ENCODE measurements at places on chromosomes 4 and X. TPM values are rescaled to one million over a fixed set of nuclear protein-coding genes. Genes with fewer than 3 reads are reported as not detected.
A peak's percentile ranks its signal among the peaks of the same experiment; 100 is the strongest.

- H3K4me1 ChIP-seq: peaks cover 4% of the 10 kb centered on the region
- peaks cover 100% of the 10 kb centered on the region for H3K27me3 ChIP-seq
- H3K27ac ChIP-seq: no peak overlapping the region
Measured at GRCh38 chr4:173520921-173521466, 9.0 kb downstream of the HAND2 start.

The CENPVL2 gene
- total RNA-seq: not detected

The KCNE5 gene
- not detected for total RNA-seq

GRCh38 chr4:13329340-13329850, 154.7 kb downstream of the RAB28 start:
- H3K27ac ChIP-seq: no peak overlapping the region
- no peaks in the 10 kb centered on the region for H3K36me3 ChIP-seq
- no peaks in the 10 kb centered on the region for H3K4me1 ChIP-seq
- DNase-seq: no peak
- no peak overlapping the region for H3K4me3 ChIP-seq

The ABCG2 gene
- 4.6 TPM for total RNA-seq

DNA sequence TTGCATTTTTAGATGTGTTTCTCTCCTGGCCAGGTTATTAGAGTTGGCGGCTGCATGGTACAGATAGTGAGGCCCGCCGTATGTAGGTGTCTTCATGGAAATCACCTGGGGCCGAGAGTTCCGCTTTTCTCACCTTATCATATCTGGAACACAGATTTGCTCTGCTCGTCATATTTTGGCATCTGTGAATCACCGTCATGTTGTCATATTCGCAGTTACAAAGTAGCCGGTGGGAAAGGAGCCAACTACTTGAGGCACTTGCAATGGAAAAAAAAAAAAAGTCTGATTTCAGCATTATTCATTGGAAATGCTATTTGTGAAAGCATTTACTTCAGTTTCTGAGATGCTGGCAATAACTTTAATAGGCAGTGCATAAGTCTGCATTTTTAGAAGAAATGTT, 1715.2 kb upstream of the TENM3 start:
- H3K36me3 ChIP-seq: no peaks in the 10 kb centered on the region
- H3K27ac ChIP-seq: no peak overlapping the region
- no peak overlapping the region for H3K4me3 ChIP-seq
- DNase-seq: no peak

- H3K4me3 ChIP-seq: peak overlapping the region; percentile 65
- H3K4me1 ChIP-seq: peaks cover 27% of the 10 kb centered on the region
- H3K27me3 ChIP-seq: no peaks in the 10 kb centered on the region
Measured at GRCh38 chrX:120309873-120310705, 1.2 kb downstream of the TMEM255A start.

- peak overlapping the region; percentile 7 for H3K27ac ChIP-seq
- no peak for DNase-seq
- H3K27me3 ChIP-seq: no peaks in the 10 kb centered on the region
- no peak overlapping the region for H3K4me3 ChIP-seq
- H3K4me1 ChIP-seq: peaks cover 41% of the 10 kb centered on the region
Measured at GRCh38 chrX:3697701-3698279, 15.7 kb downstream of the PRKX start.

The NOX1 gene
- not detected for total RNA-seq

- H3K27ac ChIP-seq: no peak overlapping the region
- no peak overlapping the region for H3K4me3 ChIP-seq
- H3K36me3 ChIP-seq: no peaks in the 10 kb centered on the region
- no peak for DNase-seq
- no peaks in the 10 kb centered on the region for H3K27me3 ChIP-seq
- peaks cover 6% of the 10 kb centered on the region for H3K4me1 ChIP-seq
Measured at GRCh38 chrX:44432641-44433040, 89.2 kb upstream of the EFHC2 start.

The SYTL4 gene
- 5.4 TPM for total RNA-seq

GRCh38 chrX:75229774-75230173, 44.1 kb upstream of the UPRT start:
- no peaks in the 10 kb centered on the region for H3K4me1 ChIP-seq
- no peaks in the 10 kb centered on the region for H3K27me3 ChIP-seq
- H3K36me3 ChIP-seq: no peaks in the 10 kb centered on the region
- no peak for DNase-seq
- no peak overlapping the region for H3K27ac ChIP-seq

- H3K27ac ChIP-seq: no peak overlapping the region
- no peaks in the 10 kb centered on the region for H3K27me3 ChIP-seq
- DNase-seq: no peak
- peaks cover 7% of the 10 kb centered on the region for H3K4me1 ChIP-seq
Measured at GRCh38 chr4:79623021-79623870, 215.2 kb upstream of the GK2 start.

DNA sequence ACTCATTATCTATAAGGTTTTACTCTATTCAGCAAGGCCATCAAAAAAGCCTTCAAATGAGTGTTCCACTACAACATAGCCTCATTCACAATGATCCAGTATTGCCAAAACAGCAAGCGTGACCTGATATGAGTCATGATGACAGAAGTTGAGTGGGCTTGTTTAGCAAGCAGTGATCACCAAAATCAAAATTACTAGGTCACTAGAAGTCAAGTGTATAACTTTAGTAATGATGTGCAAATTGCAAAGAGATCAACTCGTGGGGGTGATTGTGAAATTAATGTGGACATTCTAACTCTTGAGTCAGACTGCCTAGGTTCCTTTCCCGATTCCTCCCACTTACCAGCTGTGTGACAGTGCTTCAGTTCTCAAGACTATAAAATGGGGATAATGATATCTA, 124.5 kb downstream of the CHM start:
- no peak for DNase-seq
- no peaks in the 10 kb centered on the region for H3K27me3 ChIP-seq
- H3K4me1 ChIP-seq: no peaks in the 10 kb centered on the region

The ACOT9 gene
- 30.9 TPM for total RNA-seq

The CXorf49 gene
- total RNA-seq: not detected

- H3K27me3 ChIP-seq: no peaks in the 10 kb centered on the region
- H3K36me3 ChIP-seq: no peaks in the 10 kb centered on the region
- DNase-seq: no peak
- H3K4me3 ChIP-seq: no peak overlapping the region
- H3K4me1 ChIP-seq: no peaks in the 10 kb centered on the region
- H3K27ac ChIP-seq: no peak overlapping the region
Measured at GRCh38 chr4:43316813-43317212, 424.3 kb downstream of the GRXCR1 start.

DNA sequence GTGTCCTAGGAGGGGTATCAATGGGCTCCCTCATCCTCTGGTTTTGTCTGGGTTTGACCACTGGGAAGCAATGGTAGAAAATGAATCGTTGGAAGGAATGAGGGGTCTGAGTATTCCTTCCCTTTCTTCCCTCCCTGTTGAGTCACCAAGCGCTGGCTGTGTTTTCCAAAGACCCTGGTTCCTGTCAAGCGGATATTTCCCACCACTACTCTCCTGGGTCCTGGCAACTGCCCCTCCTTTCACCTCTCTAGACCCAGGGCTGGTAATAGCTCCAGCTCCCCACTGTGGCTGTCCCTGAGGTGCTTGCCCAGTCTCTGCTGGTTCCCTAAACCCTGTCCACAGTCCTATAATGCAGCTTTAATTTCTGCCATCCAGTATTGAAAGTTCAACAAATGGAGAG, 22.2 kb downstream of the SMIM43 start:
- H3K27ac ChIP-seq: no peak overlapping the region
- no peaks in the 10 kb centered on the region for H3K4me1 ChIP-seq
- no peaks in the 10 kb centered on the region for H3K27me3 ChIP-seq
- no peak overlapping the region for H3K4me3 ChIP-seq
- no peaks in the 10 kb centered on the region for H3K36me3 ChIP-seq

The SHISA3 gene
- total RNA-seq: 0.18 TPM

DNA sequence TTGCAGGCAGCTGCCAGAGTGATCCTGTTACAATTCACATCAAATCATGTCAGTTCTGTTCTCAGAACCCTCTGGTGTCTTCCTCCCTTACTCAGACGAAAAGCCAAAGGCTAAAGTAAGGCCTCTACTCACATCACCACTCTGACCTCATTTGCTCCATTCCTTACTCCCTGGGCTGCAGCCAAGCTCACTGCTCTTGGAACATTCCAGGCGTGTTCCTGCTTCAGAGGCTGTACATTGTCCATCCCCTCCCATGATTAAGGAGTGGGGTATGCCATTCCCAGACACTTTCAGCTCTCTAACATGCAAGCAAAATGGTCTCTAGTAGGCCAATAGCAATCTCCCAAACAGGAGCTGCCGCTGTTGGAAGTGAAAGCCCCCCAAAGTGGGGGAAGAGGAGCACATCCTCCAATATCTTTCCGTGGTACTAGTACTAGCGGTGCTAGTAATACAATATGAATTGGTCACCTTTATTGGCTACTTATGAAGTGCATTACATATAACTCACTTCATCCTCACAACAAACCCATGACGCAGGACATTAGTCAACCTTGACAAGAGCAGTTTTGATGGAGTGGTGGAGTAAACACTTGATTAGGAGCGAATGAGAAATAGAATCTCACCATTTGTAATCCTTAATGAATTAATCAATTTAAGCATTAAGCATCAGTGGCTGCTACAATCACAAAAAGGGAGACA, 15.0 kb downstream of the GAB3 start:
- peaks cover 77% of the 10 kb centered on the region for H3K4me1 ChIP-seq
- no peaks in the 10 kb centered on the region for H3K27me3 ChIP-seq
- H3K4me3 ChIP-seq: no peak overlapping the region
- DNase-seq: no peak

DNA sequence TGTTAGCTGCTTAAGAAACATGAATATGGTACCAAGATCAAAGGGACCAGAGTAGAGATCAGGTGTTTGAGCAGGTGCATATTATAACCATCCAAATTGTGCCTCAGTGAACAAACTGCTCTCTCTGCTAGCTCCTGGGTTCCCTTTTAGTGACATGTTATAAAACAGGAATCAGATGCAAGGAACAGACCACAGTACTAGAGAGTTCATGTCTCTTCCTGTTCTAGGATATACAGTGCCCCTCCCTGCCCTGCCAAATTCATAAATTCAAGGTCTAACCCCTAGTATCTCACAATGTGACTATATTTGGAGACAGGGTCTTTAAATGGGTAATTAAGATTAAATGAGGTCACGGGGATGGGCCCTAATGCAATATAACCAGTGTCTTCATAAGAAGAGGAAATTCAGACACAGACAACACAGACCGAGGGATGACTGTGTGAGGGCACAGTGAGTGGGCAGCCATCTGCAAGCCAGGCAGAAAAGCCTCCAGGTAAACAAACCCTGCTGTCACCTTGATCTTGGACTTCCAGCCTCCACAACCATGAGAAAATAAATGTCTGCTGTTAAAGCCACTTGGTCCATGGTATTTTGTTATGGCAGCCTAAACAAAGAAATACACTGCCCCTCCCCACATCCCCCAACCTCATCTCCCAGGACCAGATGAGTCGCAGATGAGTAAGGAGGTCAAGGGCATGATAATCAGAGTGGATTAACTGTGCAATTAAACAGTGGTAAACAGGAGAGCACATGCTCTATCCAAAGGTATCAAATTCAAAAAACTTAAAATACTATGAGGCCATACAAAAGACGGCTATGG, 82.5 kb downstream of the RBM47 start:
- H3K4me1 ChIP-seq: peaks cover 27% of the 10 kb centered on the region
- DNase-seq: no peak
- H3K36me3 ChIP-seq: no peaks in the 10 kb centered on the region
- no peak overlapping the region for H3K27ac ChIP-seq
- H3K27me3 ChIP-seq: no peaks in the 10 kb centered on the region

DNA sequence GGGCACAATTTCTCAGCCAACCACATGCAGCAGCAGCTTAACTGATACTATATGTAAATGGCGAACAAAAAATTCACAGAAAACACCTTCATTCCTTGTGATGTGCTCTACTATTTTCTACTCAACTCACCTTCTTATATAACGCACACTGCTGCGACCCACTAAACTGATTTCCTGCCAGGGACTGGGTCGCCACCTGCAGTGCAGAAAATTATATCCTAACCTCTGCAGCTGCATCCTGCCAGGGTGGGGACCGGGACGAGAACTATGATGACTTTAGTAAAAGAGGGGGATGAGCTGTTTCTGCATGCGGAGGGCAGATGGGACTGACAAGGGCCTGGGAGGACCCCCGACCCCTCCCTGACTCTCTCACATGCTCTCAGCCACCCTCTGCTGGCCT, 27.4 kb downstream of the ABLIM2 start:
- no peak overlapping the region for H3K27ac ChIP-seq
- no peaks in the 10 kb centered on the region for H3K4me1 ChIP-seq
- no peak for DNase-seq
- H3K4me3 ChIP-seq: no peak overlapping the region

The ALAS2 gene
- not detected for total RNA-seq

GRCh38 chr4:82583897-82584587, 22.3 kb upstream of the TMEM150C start:
- no peaks in the 10 kb centered on the region for H3K36me3 ChIP-seq
- no peak for DNase-seq
- H3K27ac ChIP-seq: no peak overlapping the region
- no peak overlapping the region for H3K4me3 ChIP-seq

GRCh38 chr4:19844446-19844845, 407.3 kb upstream of the SLIT2 start:
- H3K27me3 ChIP-seq: no peaks in the 10 kb centered on the region
- no peak for DNase-seq
- no peak overlapping the region for H3K27ac ChIP-seq
- H3K4me3 ChIP-seq: no peak overlapping the region

The SLC10A4 gene
- total RNA-seq: not detected

DNA sequence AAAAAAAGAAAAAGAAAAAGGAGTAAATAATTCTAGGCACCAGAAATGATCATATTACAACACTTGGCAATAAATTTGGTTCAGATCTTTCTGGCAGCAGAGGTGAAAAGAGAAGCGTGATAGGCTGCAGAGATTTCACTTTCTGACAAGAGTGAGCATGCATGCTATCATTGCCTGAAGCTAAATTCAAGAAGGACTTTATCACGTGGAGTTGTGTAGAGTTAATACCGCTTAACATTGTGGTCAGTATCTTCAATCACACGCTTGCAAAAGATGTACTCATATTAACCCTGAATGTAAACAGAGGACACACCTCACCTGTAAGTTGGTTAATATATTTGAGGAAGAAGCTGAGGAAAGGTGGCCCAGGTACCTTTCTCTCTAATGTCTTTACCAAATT, 31.4 kb upstream of the RBPJ start:
- no peak overlapping the region for H3K4me3 ChIP-seq
- no peaks in the 10 kb centered on the region for H3K36me3 ChIP-seq
- no peaks in the 10 kb centered on the region for H3K4me1 ChIP-seq
- no peaks in the 10 kb centered on the region for H3K27me3 ChIP-seq
- no peak overlapping the region for H3K27ac ChIP-seq
- no peak for DNase-seq

DNA sequence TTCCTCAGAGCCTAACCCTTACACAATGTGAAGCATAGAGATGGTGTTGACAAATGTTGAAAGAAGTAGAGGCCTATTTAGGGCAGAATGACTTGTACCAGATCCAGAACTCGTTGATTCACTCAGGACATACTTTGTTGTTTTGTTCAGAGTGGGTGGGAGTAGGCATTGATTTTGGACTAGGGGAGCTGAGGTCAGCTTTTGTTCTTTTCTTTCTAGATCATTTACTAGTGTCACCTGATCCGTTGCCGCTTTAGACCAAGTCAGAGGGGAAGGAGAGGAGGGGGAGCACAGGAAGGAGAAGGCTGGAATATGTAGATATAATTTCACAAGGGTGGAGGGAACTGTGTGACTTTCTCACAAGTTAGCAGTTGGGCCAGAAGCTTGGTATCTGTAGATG, 282.4 kb upstream of the GPC4 start:
- no peak overlapping the region for H3K27ac ChIP-seq
- no peaks in the 10 kb centered on the region for H3K4me1 ChIP-seq
- no peaks in the 10 kb centered on the region for H3K27me3 ChIP-seq
- DNase-seq: no peak
- no peaks in the 10 kb centered on the region for H3K36me3 ChIP-seq

- no peaks in the 10 kb centered on the region for H3K4me1 ChIP-seq
- H3K36me3 ChIP-seq: no peaks in the 10 kb centered on the region
- H3K27me3 ChIP-seq: no peaks in the 10 kb centered on the region
- no peak for DNase-seq
Measured at GRCh38 chr4:70991596-70991995, 1.9 kb upstream of the DCK start.
